ENCODE measurements at places on chromosomes 7 and 10.

GRCh38 chr7:47441796-47442604 is 139.9 kb downstream of the TNS3 start:
- no peak for DNase-seq

- DNase-seq: no peak
These were observed 23.7 kb downstream of the PARP12 start for GRCh38 chr7:140039066-140039465.

GRCh38 chr7:158751751-158752150 is 47.1 kb upstream of the NCAPG2 start:
- no peak for DNase-seq

DNA sequence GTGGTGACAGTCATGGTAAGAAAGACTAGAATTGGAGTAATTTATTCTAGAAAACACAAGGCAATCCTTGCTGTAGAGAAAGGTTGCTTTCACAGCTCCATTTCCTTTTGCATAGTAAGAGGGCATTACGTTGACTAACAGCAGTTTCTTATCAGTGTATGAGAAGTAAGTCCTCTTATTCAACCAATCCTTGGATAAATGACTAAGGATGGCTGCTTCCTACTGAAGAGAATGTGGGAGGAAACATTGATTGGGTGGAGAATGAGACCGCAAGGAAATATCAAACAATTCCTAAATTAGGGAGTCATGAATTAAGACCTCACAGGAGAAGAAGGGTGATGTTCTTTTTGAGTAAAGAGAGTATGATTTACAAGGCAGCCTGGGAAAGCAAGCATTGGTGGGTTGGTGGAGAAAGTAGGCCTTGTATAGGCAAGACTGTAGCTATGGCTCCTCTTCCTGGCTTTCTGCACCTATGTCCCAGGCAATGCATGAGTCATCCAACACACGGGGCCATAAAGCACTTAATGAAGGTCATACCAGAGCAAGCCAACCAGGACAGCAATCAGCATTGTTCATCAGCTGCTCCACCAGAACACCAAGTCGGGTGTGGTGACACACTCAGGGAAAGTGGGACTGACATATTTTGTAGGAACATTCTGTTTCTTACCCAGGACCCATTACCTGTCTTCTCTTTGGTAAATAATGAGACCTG is 5.6 kb downstream of the MGAM start:
- DNase-seq: no peak

DNA sequence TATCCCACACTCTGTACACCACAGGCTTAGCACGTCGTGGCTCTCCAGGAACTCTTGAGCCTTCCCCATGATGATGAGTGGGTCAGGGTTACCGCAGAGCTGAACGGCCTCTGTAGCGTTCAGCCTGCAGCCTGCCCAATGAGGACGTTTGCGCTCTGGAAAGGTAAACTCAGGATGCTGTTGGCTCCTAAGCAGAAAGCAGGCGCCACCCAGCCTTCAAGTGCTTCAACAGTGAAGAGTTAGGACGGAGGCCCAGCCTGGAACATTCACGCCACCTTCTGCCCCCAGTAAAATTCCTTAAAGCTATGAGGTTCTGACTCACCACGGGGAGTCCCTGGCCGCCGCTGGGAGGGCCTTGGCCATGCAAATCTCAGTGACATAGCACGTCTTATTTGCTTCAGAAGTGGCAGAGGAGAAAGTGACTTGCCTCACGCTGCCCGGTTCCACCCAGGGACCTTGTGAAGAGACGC is 161.5 kb upstream of the SH2B2 start:
- DNase-seq: no peak

DNA sequence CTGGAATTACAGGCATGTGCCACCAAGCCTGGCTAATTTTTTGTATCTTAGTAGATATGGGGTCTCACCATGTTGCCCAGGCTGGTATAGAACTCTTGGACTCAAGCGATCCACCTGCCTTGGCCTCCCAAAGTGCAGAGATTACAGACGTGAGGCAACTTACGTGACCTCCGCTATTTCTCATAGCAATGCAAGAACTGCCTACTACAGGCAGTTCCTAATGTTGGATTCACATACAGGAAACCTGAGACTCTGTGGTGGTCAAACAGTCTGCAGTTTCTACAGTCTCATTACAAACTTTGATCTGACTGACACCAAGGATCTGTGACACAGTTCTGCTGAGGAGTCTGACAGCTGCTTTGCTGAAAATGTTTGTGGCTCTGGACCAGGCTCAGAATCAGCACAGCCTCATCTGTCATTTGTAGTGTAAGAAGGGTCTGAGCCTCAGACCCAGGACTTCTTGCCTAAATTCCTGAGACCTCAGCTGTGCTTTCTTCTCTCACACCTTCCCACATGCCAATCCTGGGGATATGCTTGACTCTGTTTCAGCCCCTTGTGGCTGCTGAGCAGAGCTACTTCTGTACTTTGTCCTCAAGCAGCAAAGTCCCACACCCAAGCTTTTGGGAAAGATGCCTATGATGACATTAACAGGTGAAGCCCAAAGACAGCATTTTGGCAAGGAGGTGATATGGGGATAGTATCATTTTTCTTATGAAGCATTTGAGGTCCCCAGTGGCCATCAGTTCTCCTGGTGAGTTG is 48.0 kb upstream of the CYP2C9 start:
- DNase-seq: no peak

- DNase-seq: no peak
These were observed 1660.3 kb upstream of the LRRTM3 start for GRCh38 chr10:65265451-65265954.

DNA sequence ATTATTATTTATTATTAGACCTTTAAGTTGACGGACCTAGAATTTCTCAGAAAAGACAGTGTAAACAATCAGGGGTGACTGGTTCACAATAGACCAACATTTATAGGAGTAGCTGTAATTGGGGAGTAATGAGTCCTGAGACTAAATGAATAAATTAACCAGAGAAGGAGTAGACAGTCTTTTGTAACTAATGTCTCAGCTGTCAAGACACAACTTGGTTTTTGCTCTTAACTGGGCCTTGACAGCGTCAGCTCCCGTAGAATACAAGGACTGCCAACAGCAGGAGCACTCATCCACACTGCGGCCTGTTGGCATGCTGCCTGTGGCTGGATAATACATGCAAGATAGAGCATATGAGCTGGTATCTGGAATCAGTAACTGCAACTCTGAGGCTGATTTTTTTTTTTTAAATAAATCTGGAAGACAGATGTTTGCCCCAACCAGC is 123.9 kb downstream of the CACNA2D1 start:
- no peak for DNase-seq

DNA sequence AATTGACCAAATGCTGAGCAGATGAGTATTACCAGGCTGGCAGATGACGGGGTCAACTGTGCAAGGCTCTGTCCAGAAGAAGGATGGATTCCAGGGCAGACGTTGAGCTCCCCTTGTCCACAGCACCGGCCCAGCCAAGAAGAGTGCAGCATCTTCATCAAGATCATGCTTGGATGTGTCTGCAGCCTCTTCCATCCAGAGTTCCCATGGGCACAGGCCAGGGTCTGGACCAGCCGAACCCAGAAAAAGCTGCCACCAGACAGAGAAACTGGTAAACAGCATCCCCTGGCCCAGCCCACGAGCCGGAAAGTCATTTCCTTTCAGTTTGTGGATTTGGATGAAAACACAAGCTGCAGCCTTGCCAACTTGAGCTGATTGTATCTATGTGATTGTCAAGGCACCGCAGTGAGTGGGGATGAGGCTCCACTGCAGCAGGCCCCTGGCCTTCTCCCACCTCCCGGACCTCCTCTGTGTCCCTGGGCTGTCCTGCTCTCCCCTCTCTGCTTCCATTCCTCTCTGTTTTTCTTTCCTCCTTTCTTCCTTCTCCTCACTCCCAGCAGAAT is 321.8 kb downstream of the TCERG1L start:
- DNase-seq: no peak

GRCh38 chr10:115801992-115802391 is 471.0 kb downstream of the GFRA1 start:
- no peak for DNase-seq

- DNase-seq: no peak
These were observed 59.9 kb downstream of the PON1 start for GRCh38 chr7:95264363-95264891.

- DNase-seq: no peak
These were observed 83.6 kb downstream of the PPP1R3C start for GRCh38 chr10:91549262-91549661.

- DNase-seq: no peak
These were observed 141.3 kb upstream of the ZMIZ1 start for GRCh38 chr10:78927257-78927995.

GRCh38 chr7:82263920-82264782 is 179.4 kb downstream of the CACNA2D1 start:
- no peak for DNase-seq

GRCh38 chr7:146214842-146215241 is 98.2 kb downstream of the CNTNAP2 start:
- no peak for DNase-seq

- DNase-seq: no peak
These were observed 13.4 kb downstream of the PRKAG2 start for GRCh38 chr7:151863386-151864079.

GRCh38 chr7:150927956-150928344 is 50.2 kb downstream of the KCNH2 start:
- no peak for DNase-seq

DNA sequence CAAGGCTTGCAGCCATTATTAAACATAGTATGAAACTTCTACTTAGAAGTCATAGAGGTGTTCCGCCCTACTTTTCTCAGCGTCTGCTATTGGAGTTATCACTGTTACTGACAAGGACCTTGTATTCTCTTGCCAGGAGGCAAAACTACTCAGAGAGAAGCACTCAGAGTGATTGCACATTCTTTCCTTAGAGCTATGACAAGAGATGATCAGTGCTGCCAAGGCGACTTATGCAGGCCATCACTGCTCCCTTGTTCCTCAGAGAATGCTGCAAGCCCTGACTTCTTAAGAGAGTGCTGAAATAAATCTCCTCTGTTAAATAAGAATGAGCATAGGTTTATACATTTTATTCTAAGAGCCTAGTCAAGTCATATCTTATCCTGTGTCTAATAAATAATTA is 534.6 kb upstream of the PHF14 start:
- no peak for DNase-seq

- no peak for DNase-seq
These were observed 29.6 kb upstream of the ZC3HAV1 start for GRCh38 chr7:139139150-139139549.

DNA sequence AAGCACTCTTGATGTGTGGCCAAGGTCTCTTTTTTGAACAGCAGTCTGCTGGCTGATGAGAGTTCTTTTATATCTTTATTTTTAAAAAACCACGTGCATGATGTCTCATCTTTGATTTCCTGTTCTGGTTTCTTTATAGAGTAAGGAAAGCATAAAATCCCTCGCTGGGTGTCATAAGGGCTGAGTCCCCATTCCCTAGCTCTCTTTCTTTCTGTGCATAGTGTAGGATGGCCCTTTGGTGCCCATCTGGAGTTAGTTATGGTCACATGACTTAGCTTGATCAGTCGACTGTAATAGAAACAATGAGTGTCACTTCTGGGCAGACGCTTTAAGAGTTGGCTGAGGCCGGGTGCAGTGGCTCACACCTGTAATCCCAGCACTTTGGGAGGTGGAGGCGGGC is 38.5 kb downstream of the GHRHR start:
- no peak for DNase-seq

DNA sequence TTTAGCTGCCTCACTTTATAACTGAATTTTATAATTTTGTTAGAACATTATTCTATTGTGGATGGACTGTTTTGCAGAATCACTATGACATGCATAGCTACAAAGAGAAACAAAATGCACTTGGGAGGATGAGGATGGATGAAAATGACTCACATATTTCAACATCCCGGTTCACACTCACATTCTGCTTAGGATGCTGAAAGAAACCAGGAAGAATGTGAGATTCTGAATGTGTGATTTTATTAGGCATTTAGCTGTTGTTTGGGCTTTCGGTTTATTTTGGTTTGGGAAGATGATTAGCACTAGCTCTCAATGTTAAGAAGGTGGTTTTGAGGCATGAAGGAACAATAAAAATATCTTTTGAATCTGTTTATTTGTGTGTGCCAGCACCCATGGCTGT is 235.5 kb downstream of the SEMA3E start:
- DNase-seq: no peak

DNA sequence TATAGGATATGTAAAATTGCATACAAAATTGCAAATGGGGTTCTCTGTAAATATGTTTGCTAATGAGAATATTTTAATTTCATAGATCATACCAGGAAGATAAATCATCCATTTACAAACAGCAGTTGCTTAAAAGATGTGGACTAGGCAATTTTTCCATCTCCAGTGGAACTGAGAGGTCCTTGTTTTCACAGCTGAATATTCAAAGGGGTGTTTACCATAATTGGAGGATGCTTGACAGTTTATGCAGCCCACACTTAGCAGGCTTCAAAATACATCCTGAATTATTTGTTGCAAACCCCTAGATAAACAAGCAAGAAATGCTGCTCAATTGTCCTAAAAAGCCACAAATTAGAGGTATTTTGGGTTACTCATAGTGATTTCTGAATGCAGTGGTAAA is 69.9 kb downstream of the ADARB2 start:
- DNase-seq: no peak

DNA sequence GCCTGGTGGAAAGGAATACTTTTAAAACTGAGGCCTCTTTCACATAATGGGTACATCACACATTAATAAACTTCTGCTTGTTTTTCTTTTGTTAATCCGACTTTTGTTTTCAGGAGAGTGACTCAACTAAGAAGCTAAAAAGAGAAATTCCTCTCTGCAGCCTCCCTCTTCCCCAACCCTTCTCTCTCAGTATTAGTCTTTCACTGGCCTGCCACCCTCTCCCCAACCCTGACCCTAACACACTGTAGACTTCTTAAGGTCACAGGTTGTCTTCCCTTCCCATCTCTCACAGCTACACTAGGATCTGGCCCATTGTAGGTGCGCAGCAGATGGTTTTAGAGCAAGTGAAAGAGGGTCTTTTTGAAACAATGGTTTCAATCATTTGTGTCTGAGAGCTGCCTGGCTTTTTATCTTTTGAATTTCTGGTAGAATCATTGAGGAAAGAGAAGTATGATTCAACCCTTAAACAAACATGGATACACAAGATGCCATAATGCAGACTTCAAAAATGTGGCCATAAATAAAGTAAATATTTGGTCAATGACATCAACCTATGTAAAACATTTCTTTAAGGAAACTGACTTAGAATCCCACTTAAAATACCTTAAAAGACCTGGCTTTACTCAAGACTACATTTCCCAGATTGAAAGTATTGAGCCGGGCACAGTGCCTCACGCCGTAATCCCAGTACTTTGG is 17.9 kb upstream of the FFAR4 start:
- DNase-seq: no peak

DNA sequence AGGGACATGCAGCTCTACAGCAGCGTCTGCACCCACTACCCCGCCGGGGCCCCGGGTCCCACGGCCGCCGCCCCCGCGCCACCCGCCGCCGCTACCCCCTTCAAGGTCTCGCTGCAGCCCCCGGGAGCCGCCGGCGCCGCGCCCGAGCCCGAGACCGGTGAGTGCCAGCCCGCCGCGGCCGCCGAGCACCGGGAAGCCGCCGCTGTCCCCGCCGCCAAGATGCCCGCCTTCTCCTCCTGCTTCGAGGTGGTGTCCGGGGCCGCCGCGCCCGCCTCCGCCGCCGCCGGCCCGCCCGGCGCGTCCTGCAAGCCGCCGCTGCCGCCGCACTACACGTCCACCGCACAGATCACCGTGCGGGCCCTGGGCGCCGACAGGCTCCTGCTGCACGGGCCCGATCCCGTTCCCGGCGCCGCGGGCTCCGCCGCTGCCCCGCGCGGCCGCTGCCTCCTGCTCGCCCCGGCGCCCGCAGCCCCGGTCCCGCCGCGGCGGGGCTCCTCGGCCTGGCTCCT is 631 bp downstream of the OTUD1 start:
- no peak for DNase-seq

Data from activated CD4-positive, alpha-beta T cell treated with anti-CD3 and anti-CD28 coated beads, Interleukin-2, amount 10 ng/mL, durations not matched to agents 24 days and 14 days (primary cell).